Stimulated activated CD4-positive, alpha-beta T cell treated with anti-CD3 and anti-CD28 coated beads, Interleukin-4, amount 100 ng/mL, for 48 hours (primary cell): ENCODE measurements at places on chromosomes 13 and 19.

DNA sequence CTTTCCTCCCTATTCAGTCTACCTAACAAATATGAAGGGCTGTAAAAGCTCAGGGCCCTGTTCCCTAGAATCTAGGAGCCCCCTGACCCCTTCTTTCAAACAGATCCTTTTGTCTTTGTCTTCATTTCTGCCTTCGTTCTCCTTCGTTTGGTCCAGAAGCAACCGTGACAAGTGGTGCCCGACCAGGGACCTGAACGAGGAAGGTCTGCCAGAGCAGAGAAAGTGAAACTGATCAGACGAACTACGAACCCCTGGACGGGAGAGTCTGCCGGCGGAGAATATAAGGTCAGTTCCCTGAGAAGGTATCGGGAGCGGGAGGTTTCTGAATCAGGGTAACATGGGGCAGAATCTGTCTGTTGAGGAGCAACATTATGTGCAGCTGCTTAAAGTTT, 751 bp downstream of the ERVK3-1 start:
- no peak for DNase-seq

GRCh38 chr13:70612881-70613280, 504.6 kb upstream of the KLHL1 start:
- no peak for DNase-seq

DNA sequence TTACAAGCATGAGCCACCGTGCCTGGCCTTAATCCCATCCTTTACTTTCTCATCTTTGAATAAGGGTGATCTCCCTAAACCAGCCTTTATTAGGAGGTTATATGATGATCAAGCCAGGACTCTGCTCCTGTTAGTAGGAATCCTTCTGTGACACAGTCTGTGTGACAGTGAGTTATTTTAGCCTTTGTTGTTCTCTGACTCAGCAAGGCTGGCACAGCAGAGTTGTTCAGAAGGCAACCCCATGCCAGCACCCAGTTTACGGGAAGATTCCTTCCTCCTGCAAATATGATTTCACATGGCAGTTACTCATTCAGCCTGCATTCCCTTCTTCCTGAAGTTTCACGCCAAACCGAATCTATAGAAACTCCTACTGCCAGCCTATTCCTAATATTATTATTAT, 10.5 kb upstream of the MIER2 start:
- DNase-seq = no peak

- DNase-seq = no peak
Observed at GRCh38 chr13:21625366-21625765, 21.4 kb upstream of the MICU2 start.

GRCh38 chr13:77915686-77916085, 2.9 kb downstream of the EDNRB start:
- DNase-seq = no peak

DNA sequence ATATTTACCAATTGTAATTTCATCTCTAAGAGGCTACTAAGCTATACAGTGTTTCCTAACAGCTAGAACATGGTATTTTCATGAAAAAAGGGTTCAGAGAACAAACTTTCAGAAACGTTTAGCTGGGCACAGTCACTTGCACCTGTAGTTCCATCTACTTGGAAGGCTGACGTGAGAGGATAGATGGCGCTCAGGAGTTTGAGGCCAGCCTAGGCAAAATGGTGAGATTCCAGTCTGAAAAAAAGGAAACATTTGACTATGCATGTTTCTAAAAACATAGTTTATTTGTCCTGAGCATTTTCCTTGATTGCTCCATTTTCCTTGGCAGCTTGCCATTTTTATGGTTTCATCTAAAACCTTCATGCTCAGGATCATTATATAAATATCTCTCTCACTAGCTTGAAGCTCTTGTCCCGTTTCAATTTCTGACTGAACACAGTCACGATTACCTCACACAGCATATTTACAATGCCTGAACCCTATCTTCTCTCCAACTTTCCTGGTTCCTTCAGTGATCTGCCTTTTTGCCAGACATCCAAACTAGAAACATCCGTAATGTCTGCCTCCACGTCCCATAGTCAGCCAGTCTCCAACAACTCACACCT, 200.8 kb downstream of the RGCC start:
- DNase-seq = no peak

DNA sequence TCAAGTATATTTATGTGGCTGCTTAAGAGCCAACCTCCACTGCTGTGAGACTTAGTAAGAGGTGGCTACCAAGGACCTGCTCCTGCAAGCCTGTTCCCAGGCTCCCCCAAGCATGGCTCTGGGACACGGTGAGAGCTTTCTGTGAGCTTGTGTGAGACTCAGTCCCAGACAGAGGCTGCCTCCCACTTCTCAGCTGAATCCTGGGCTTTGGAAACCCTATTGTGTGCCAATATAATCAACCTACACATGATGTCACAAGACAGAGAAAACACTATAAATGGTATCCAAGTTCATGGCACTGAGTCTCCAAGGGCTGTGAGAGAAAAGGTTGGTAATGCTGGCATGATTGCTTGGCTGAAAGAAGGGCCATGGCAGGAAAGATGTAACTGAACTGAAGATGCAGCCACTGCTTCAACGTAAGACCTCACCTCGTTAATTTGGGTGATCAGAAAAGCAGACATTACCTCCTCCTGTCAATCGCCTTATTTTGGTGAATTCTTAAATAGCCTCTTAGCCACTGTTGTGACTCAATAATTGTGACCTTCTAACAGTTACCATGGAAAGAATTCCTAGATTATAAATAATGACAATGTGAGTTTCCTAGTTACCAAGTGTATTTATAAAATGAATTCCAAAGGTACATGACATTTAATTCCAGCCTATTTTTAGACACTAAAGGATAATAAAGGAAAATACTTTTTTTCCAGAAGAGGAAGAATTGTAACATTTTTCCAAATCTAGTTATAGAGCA, 332.0 kb downstream of the IRS2 start:
- no peak for DNase-seq

- DNase-seq = no peak
Observed at GRCh38 chr19:48274173-48274572, 4.3 kb downstream of the ZNF114 start.

DNA sequence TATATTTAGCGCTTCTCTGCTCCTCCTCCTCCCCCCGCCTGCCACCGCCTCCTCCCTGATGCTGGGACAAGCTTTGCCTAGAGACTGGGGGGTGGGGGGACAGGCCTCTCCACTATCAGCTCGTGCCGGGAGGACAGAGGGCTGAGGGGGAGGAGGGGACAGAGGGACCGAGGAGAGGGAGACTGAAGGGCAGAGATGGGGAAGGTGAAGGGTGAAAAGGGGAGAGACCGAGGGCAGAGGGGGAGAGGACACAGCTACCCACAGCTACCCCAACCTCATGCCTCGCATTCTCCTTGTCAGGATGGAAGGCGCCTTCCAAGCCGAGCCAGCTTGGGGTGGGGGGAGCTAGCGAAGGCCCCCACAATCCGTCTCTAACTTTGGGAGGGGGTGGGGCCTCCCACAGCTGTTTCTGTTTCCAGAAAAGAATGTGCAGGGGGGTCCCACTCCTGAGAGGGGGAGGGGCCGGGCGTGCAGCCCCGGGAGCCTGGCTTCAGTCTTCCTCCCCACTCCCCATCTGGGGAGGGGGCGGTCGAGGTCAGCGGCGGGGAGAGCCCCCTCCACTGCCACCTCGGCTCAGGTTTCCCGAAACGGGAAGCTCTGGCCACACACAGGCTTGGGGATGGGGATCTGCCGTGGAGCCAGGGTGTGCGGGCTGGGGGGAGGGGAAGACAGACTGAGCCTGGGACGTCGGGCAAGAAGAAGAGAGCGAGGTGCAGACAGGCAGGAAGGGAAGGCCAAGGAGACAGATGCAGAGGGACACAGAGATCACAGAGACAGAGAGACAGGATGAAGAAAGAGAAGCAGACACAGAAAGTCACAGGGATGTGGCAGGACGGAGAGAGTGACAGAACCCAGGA, 1.6 kb downstream of the DACT3 start:
- no peak for DNase-seq

GRCh38 chr19:46862503-46862834, 1.7 kb downstream of the ARHGAP35 start:
- no peak for DNase-seq

DNA sequence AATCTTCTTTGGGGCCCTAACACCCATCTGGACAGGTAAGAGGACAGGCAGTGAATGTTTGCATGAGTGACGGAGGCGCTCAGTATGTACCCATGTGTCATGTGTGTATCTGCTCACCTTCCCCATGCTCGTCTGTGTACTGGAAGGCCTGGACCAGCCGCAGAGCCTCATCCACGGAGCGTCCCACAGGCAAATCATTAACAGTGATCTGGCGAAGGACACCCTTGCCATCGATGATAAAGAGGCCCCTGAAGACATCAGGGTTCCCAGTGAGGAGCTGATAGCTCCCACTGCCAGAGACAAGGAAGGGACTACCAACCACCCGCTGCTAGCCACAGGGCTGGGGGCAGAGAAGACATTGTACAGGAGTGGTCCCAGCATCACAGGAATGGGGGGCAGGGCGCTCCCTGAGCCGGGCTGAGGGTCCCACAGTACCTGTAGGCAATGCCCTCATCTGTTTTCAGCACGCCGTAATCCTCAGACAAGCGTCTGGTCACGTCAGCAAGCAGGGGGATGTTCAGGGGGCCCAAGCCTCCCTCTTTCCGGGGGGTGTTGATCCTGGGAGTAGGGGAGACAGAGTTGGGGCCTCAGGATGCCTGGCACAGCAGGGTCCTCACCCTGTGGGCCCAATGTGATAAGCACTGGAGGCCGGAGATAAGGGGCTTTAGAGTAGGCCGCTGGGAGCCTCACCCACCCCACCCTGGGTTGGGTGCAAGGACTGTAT, 1.7 kb downstream of the PRDX2 start:
- no peak for DNase-seq

- peak; percentile 66 for DNase-seq
Observed at GRCh38 chr19:6516018-6516658, 14.0 kb upstream of the TUBB4A start.

DNA sequence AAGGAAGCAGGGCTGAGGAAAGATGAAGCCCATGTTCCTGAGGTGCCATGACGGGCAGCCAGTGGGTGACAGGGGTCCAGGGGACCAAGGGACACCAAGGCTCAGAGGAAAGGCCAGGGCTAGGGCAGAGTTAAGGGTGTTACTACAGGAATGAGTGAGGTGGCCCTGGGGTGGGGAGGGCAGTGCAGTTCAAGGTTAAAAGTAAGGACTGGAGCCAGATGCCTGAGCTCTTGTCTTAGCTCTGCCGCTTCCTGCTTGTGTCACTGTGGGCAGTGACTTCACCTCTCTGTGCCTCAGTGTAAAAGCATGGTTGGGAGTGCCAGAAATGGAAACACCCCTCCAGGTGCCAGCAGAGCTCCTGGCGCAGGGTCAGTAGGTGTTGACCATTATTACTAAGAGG, 4.9 kb upstream of the ETV2 start:
- no peak for DNase-seq

- DNase-seq = no peak
Observed at GRCh38 chr13:32748305-32748704, 162.1 kb downstream of the PDS5B start.

DNA sequence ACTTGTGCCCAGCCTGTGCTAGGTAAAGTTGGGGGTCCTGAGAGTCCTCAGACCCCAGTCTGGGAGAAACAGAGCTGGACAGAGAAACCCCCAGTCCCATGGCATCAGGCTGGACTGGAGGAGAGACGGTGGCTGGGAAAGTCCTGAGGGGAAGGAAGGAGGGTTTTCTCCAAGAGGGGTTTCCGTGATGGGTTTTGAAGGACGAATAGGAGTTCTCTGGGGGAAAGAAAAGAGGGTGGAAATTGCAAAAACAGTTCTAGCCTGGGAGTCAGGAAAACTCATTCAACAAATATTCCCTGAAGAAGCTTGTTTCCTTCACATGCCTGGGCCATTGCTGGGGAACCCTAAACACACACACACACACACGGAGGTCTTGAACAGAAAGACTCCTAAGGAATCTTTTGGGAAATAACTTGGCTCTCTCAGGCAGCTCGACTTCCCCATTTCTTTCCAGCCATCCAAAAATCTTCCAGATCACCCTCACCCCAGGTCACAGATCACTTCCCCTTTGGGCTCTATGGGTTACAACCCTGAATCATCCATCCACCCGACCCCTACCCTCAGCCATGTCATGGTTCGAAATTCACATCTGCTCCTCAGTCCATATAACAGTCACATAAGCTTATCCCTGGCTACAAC, 47.5 kb downstream of the COLGALT1 start:
- DNase-seq = no peak

- DNase-seq = no peak
Observed at GRCh38 chr13:39821977-39822376, 166.5 kb downstream of the COG6 start.

- DNase-seq = no peak
Observed at GRCh38 chr13:20719783-20720182, 16.3 kb downstream of the IL17D start.

DNA sequence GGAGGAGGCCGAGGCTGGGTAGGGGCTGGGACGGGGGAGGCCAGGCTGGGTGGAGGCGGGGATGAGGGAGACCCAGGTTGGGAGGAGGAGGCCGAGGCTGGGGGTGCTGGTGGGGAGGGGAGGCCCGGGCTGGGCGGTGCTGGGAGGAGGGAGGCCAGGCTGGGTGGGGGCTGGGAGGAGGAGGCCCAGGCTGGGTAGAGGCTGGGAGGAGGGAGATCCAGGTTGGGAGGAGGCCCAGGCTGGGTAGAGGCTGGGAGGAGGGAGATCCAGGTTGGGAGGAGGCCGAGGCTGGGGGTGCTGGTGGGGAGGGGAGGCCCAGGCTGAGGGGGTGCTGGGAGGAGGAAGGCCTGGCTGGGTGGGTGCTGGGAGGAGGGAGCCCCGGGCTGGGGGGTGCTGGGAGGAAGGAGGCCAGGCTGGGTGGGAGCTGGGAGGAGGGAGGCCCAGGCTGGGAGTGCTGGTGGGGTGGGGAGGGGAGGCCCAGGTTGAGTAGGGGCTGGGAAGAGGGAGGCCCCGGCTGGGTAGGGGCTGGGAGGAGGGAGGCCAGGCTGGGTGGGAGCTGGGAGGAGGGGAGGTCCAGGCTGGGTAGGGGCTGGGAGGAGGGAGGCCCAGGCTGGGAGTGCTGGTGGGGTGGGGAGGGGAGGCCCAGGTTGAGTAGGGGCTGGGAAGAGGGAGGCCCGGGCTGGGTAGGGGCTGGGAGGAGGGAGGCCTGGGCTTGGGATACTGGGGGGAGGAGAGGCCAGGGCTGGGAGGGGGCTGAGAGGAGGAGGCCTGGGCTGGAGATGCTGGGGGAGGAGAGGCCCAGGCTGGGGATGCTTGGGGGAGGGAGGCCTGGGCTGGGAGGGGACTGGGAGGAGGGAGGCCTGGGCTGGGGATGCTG, 10.7 kb downstream of the TPGS1 start:
- DNase-seq = no peak

- DNase-seq = no peak
Observed at GRCh38 chr19:39524495-39524894, 8.2 kb downstream of the EID2B start.

DNA sequence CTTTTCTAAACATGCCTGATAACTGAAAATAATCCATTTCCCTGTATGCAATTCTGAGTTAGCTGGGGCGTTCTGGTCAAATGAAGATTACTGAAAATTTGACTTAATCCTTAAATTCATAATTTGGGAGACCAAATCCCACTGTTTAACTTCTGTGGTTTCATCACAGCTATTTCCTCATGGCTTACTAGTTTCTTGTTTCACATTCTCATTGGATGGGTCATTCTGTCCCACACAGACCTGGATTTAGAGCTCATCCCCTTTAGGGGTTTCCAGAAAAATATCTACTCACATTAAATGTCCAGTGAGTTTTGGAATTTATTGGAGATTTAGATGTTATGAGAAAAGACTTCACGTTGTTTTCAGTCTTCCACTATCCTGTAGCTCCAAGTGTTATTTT, 709.3 kb upstream of the KLHL1 start:
- no peak for DNase-seq
